Cortex of kidney (tissue), 1 donor: ENCODE measurements at places on chromosomes 3 and 15.

DNA sequence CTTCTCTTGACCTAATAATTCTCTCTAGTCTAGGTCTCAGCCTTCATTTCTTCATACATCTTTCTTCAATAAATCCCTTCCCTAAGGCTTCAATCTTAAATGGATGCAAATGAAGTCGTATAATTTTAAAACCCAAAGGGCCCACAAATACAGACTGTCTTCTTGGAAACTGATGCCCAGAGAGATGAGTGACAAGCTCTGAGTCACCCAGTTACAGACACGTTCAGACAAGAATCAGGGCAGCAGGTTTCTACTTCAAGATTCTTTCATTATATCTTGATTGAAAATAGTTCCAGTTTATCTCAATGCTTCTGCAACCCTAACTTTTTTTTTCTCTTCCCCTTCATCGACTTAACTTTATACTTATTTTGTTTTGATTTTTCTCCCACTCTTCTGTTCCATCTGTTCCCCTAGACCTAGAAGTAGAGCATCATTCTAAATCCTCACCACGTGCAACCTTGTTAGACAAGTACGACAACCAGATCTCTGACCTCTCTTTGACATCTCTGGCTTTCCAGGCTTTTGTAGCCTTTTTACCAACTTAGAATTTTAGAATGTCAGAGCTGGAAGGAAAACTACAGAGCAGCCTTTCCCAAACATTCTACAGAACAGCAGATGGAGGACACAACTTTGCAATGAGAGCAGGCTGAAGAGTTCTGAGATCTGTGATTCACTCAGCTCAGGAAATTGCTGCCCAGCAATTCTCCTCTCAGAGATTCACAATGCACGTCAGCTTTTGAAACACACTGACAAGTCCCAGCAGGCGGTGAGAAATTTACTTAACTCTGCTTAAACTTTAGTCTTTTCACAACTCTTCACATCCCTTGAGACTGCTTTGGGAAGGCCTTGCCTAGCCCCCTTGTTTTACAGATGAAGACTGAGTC is 25.3 kb downstream of the NCEH1 start:
- DNase-seq = no peak

GRCh38 chr3:136332302-136332701 is 82.2 kb downstream of the PCCB start:
- DNase-seq = no peak

DNA sequence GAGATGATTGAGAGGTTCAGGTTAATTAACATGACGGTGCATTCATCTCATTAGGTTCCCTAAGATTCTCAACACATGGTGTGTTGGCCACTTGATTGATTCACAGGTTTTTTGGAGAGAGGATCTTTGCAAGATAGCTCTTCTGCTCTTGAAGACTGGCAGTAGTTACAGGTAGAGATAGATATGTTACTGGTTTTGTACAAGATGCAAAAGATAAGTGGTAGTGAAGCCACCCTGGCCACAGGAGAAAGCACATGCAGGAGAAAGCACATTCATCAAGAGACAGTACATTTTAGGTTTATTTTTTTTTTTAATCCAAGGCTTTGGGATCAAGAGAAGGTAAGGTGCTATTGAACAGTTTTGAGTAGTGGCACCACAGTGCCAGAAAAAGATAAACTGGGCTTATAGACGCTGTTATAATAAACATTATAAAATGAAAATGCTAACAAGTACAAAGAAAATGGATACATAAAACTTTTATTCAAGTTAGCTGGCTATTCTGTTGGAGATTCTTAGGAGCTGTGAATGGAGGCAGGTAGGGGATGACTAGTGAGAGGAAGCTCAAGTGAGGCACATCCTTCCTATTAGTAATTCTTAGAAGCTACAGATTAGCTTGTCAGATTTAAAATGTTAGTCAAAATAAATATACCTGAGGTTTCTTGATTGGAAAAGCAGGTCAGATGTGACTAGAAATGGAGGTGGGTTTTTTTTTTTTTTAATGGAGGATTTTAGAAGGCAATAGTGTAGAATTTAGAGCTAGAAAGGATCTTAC is 10.8 kb downstream of the SELENOT start:
- no peak for DNase-seq

GRCh38 chr3:73586628-73587027 is 38.1 kb downstream of the PDZRN3 start:
- DNase-seq = no peak

DNA sequence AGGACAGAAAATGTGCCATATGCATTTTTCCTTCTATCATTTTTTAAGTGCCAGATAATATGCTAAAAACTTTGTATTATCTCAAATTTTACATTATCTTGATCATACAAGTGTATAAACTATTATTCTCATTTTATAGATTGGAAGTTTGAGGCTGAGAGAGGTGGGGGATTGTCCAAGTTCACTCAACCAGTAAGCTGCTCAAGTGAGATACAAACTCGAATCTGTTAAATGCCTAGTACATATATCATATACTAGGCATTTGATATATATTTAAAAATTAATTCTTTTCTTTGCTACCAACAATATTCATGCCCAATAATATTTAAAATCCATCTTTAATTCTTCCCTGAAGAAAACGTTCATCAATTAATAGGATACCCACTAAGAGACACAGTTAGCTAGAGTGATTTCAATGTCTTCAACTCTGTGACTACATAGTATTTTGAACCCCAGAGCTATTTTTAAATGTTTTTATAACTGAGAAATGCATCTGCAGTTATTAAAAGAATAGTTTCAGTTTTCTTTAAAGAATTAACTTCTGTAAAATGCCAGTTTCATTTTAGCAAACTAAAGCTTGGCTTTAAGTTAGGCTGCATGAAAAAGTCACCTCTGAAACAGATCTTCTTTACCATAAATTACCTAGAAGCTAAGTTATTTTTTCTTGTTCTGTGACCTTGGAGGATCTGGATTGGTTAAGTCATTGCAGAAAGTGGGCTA is 40.4 kb downstream of the IQCB1 start:
- no peak for DNase-seq

DNA sequence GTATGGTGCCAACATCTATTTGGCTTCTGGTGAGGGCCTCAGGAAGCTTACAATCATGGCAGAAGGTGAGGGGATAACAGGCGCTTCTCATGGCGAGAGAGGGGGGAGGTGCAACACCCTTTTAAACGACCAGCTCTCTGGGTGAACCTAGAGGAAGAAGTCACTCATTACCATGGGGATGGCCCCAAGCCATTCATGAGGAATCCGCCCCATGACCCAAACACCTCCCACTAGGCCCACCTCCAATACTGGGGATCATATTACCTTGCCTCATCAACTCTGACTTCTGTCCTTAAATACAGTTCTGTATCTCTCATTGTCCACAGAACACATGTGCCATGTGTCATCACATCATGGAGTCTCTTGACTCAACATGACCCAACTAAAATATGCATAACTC is 37.5 kb upstream of the CLRN1 start:
- no peak for DNase-seq

- DNase-seq = no peak
Observed at GRCh38 chr15:46328821-46329220, 694.0 kb downstream of the SQOR start.

DNA sequence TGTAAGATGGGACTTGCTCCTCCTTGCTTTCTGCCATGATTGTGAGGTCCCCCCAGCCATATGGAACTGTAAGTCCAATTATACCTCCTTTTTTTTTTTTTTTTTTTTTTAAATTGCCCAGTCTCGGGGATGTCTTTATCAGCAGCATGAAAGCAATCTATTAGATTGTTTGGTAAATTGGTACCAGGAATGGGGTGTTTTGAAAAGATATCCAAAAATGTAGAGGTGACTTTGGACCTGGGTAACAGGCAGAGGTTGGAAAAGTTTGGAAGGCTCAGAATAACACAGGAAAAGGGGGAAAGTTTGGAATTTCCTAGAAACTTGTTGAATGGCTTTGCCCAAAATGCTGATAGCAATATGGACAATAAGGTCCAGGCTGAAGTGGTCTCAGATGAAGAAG is 545.8 kb upstream of the ALCAM start:
- DNase-seq = no peak

DNA sequence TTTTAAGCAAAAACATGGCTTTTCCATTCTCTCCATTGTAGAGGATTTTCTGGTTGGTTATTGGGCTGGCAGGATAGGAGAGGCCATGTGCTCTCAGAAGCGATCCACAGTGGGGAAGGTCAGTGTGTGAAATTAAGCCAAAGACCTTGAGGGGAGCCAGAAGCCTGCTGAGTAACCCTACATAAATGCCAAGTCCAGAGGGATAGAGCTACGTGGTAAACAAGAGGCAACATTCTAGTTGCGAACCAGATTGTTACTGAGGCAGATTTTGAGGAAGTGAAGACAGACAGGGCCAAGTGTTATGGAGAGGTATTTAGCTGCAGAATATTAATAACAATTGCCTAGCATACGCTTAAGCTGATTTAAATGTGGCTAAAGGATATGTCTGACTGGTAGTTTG is 592.8 kb upstream of the GBE1 start:
- no peak for DNase-seq

DNA sequence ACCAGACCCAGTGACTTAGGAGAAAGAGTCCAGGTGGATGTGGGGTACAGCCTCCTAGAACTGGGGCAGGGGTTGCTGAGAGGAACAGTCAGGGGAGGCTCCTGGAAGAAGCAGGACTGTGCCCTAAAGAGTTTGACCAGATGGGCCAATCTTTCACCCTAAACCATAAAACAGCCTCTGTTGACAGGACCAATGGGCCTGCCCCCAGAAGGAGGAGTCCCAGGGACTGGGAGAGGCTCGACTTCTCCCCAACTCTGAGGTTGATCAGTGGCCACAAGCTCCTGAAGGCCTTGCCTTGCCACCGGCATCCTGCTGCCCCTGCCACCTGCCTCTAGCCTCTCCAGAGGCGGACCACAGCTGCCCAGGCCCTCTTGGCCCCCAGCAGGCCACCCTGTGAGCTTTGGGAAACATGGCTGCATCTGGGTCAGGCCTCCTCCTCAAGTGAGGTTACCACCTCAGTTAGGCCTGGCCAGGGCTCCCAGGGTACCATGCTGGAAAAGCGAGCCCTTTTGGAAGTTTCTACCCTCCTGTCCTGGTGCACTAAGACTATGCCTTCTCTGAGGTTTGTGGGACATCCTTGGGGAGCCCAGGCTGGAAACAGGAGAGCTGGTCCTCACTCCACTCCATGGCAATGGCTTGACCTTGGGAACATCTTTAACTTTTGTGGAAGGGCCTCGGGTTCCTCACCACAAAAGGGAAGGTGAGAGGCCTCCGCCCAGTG is 2.8 kb downstream of the VIPR1 start:
- no peak for DNase-seq

DNA sequence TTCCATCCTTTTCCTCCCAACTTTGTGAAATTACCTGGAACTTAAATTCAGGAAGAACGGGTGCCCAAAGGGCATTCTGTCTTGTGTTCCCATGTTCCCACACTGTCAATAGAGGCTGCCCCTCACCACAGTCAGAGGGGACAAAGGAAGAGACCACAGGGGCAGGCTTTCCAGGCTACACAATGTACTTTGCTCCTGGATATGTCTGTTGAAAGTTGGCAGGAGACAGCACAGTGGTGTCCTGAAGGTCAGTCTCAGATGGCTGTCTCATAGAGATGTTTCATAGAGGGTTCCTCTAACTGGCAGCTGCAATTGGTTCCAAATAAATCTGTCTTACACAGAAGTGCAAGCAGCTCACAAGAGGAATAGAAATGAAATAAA is 107.8 kb upstream of the TGFBR2 start:
- no peak for DNase-seq

GRCh38 chr3:134186391-134186790 is 64.3 kb downstream of the RYK start:
- no peak for DNase-seq

GRCh38 chr3:137163241-137163871 is 205.6 kb downstream of the IL20RB start:
- DNase-seq = no peak

DNA sequence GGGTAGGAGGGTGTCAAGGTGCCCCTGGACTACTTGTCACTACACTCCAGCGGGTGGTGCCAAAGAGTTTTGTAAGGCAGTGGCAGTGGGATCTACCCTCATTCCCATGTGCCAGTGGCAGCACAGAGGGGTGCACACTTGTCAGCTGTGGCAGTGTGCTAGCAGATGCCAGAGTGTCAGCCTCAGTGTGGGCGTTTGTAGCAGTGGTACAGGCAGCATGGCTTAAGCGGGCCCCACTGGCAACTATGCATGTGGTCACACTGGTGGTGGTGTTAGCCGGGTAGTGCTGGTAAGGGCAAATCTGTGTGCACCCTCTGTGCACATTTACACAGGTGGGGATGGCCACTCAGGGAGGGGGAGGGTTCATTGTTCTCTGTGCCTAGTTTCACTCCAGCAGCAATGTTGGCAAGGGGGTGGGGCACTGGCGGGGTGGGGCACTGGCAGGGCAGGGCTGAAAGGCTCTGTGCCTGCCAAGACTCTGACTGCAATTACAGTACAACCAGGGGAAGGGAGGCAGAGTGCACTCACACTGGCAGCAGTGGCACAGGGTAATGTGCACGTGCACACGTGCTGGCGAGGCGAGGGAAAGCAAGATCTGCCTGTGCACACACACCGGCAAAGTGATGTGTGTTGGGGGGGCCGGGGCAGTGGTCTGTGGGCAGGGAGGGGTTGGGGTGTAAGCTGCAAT is 31.8 kb downstream of the MYO9A start:
- no peak for DNase-seq

DNA sequence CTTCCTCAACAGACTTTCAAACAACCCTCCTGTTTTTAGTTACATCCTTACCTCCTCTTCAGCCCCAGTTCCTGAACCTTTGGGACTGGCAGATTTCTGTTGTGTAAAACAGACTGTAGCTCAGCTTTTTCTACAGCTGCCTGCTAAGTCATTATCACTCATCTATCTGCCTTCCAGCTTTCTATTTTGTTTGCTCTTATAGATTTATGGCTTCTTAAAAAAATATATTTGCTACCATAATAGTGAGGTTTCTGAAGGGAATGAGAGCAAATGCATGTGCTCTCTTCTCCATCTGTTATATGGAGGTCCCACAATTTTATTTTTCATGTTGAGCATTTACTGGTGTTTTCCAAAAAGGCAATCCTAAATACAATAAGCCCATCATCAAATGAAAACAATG is 18.2 kb upstream of the GJD2 start:
- DNase-seq = no peak

- no peak for DNase-seq
Observed at GRCh38 chr3:126956866-126957650, 25.9 kb upstream of the PLXNA1 start.

GRCh38 chr3:120597445-120598049 is 1.4 kb downstream of the NDUFB4 start:
- no peak for DNase-seq

GRCh38 chr3:13010780-13011572 is 62.3 kb downstream of the IQSEC1 start:
- no peak for DNase-seq
